Breast epithelium (tissue), 4 donors: ENCODE measurements at places on chromosomes 6 and 20.

GRCh38 chr6:157952861-157953351 lies 28.8 kb upstream of the SYNJ2 start:
- H3K36me3 ChIP-seq = no peaks in the 10 kb centered on the region
- no peak for DNase-seq
- no peak overlapping the region for H3K27ac ChIP-seq
- no peaks in the 10 kb centered on the region for H3K4me1 ChIP-seq
- no peaks in the 10 kb centered on the region for H3K27me3 ChIP-seq
- no peak overlapping the region for H3K4me3 ChIP-seq

- no peak for DNase-seq
- H3K4me1 ChIP-seq = no peaks in the 10 kb centered on the region
- no peak overlapping the region for H3K4me3 ChIP-seq
- H3K36me3 ChIP-seq = no peaks in the 10 kb centered on the region
Observed at GRCh38 chr6:14092838-14093789, 24.5 kb upstream of the CD83 start.

- H3K27me3 ChIP-seq = no peaks in the 10 kb centered on the region
- no peak for DNase-seq
- peak overlapping the region; percentile 46 for H3K27ac ChIP-seq
- no peaks in the 10 kb centered on the region for H3K36me3 ChIP-seq
- no peak overlapping the region for H3K4me3 ChIP-seq
- peaks cover 15% of the 10 kb centered on the region for H3K4me1 ChIP-seq
Observed at GRCh38 chr20:24990810-24991252, 1.7 kb downstream of the APMAP start.

GRCh38 chr6:126633373-126633772 lies 293.5 kb downstream of the CENPW start:
- no peaks in the 10 kb centered on the region for H3K36me3 ChIP-seq
- DNase-seq = no peak
- H3K4me3 ChIP-seq = no peak overlapping the region
- no peaks in the 10 kb centered on the region for H3K27me3 ChIP-seq

- no peaks in the 10 kb centered on the region for H3K4me1 ChIP-seq
- no peak overlapping the region for H3K4me3 ChIP-seq
- H3K27ac ChIP-seq = no peak overlapping the region
- no peak for DNase-seq
- no peaks in the 10 kb centered on the region for H3K27me3 ChIP-seq
- no peaks in the 10 kb centered on the region for H3K36me3 ChIP-seq
Observed at GRCh38 chr6:5636210-5637030, 370.3 kb downstream of the NRN1 start.

DNA sequence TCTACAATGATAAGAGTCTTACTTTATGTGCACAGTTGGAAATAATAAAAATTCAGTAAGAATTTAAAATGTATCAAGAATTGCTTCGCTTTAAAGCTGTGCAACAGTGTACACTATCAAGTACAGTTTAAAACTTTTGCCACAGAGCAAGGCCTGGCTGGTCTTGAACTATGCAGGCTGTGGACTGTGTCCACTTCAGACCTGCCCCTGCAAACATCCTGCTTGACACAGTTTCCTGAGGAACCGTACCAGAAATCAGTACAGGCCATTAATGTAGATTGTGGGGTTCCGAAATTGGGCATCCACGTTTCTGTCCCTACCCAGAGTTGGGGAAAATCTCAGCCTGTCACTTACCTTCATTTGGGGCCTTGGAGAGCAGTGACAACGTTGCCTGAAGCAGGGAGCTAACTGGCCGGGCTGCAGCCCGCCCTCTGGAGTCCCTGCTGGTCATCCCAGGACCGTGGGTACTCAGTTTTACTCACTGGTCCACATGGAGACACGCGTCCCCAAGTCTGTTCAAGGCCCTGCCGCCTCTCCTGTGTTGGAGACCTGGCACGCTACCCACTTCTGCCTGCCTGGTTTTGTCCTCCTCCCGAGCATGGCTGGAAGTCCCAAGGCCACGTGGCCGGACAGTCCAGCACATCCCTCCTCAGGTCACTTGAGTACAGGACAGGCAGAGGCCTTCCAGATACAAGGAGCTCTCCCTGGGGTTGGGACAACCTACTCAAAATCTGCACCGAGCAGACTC lies 8.4 kb downstream of the NINL start:
- no peak for DNase-seq
- H3K36me3 ChIP-seq = no peaks in the 10 kb centered on the region
- no peak overlapping the region for H3K27ac ChIP-seq
